Fibroblast of lung (primary cell): ENCODE measurements at places on chromosomes 1 and 21. TPM values are rescaled to one million over a fixed set of nuclear protein-coding genes. Genes with fewer than 3 reads are reported as not detected.

- no peak for DNase-seq
- H3K4me3 ChIP-seq: no peak overlapping the region
- no peaks in the 10 kb centered on the region for H3K4me1 ChIP-seq
- no peaks in the 10 kb centered on the region for H3K36me3 ChIP-seq
- H3K27ac ChIP-seq: no peak overlapping the region
Observed at GRCh38 chr21:36790616-36791015, 91.7 kb downstream of the SIM2 start.

DNA sequence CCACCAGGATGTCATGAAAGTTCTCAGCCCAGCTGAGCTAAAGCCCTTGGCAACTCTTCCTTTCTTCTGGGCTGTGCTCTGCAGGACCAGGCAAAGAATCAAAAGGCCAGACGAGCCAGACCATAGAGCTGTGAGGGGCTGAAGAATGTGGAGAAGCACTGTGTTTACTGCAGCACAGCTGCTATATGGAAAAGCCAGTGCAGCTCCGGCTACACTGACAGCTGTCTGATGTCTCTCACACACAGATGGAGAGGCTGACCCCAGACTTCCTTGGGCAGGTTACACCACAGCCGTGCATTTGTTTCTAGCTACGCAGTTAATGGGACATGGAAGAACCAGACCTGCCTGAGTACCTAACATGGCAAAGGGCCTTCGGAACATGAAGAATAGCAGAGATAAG lies 40.3 kb downstream of the CD247 start:
- no peak for DNase-seq
- no peaks in the 10 kb centered on the region for H3K4me1 ChIP-seq
- no peaks in the 10 kb centered on the region for H3K27me3 ChIP-seq
- H3K27ac ChIP-seq: no peak overlapping the region

DNA sequence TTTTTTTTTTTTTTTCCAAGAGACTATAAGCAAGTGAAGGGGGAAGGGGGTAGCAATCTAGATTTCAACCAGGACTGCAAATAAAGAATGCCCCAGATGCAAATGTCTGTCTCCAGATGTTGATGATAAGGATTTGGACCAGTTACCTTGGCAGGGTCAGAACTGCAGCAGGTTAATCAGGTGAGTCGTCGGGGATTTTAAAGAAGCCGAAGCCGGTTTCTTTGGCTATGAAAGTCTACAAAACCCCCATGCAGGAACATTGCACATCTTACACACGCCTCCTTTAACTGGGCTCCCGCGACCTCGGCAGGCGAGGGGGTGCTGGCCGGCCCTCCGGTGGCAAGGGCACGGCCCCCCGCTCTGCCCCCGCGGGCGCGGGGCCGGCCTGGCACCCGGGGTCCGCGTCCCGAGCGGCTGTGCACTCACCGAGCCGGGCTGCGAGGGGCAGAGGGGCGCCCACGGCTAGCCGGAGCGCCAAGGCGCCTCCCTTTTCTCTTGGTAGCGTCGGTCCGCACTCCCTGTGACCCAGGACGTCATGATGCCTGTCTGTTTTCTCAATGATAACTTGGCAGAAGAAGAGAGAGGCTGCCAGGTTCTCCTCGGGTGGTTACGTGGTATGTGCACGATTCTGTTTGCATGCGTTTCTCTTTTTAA lies 366.3 kb upstream of the ESRRG start:
- DNase-seq: peak; percentile 61
- no peak overlapping the region for H3K27ac ChIP-seq
- H3K36me3 ChIP-seq: no peaks in the 10 kb centered on the region

- DNase-seq: no peak
- no peaks in the 10 kb centered on the region for H3K27me3 ChIP-seq
- no peaks in the 10 kb centered on the region for H3K36me3 ChIP-seq
- H3K4me1 ChIP-seq: no peaks in the 10 kb centered on the region
- no peak overlapping the region for H3K27ac ChIP-seq
Observed at GRCh38 chr1:18314399-18314798, 166.3 kb upstream of the KLHDC7A start.

DNA sequence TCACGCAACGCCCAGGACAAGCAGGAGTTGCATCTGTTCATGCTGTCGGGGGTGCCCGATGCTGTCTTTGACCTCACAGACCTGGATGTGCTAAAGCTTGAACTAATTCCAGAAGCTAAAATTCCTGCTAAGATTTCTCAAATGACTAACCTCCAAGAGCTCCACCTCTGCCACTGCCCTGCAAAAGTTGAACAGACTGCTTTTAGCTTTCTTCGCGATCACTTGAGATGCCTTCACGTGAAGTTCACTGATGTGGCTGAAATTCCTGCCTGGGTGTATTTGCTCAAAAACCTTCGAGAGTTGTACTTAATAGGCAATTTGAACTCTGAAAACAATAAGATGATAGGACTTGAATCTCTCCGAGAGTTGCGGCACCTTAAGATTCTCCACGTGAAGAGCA lies 60.4 kb upstream of the ZNF326 start:
- H3K27ac ChIP-seq: no peak overlapping the region
- no peaks in the 10 kb centered on the region for H3K27me3 ChIP-seq

DNA sequence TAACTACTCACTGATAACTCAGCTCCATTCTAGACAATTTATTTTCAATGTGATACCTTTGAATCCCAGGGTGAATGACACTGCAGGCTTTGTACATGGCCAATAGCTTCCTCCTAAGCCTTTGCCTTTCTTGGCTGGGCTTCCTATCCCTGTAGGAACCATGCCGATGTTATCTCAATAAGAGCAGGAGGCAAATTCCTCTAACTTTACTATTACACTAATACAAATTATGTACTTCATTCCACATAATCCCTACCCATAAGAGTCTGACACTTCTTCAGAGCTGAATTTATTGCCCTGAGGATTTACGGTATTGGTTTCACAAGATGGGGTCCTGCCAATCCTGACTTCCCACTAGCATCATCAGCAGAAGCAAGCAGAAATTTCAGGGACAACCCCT lies 14.0 kb downstream of the TGFBR3 start:
- H3K36me3 ChIP-seq: no peaks in the 10 kb centered on the region
- H3K4me3 ChIP-seq: no peak overlapping the region
- peaks cover 6% of the 10 kb centered on the region for H3K4me1 ChIP-seq
- H3K27me3 ChIP-seq: no peaks in the 10 kb centered on the region
- peak; percentile 28 for DNase-seq

DNA sequence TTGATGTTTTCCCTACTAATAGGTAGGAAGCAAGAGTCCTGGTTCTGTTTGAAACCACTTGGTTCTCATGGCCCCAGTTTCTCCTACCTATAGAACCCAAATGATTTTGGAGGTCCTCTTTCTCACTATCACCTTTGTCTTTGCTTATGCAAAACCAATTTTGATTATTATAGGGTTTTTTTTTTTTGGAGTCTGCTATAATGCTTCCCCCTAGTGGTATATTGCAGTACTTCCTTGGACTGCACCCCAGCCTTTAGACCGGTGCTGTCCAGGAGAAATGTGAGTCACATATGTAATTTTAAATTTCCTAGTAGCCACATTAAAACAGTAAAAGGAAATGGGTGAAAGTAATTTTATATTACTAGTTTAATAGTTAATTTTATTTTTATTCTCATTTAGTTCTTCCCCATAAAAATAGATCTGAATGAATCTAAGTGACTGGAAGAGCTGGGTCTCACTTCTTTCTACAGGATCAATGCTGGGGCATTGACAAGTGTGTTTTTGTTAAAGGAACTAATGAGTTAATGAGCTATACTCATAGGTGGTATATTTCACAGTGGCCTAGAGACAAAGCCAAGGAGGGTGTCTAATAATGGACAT lies 10.6 kb downstream of the FCMR start:
- no peak overlapping the region for H3K27ac ChIP-seq
- peak; percentile 82 for DNase-seq
- no peaks in the 10 kb centered on the region for H3K36me3 ChIP-seq

DNA sequence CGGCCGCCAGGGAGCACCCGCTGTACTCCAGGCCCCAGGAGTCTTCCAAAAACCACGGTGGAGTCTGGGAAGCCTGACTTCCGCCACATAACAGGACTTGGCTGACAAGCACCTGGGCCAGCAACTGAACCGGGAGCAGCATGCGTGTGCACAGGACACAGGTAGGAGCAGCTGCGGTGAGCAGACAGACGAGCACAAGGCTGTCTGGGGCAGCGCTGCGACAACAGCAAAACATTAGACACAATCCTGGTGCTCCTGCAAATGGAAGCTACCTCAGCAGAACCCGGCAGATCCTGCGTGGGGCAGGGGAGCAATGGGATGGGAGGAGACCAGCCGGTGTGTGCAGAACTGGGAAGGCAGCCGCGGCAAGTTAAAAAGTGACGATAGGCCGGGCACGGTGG lies 80.4 kb downstream of the NPHP4 start:
- DNase-seq: no peak
- no peaks in the 10 kb centered on the region for H3K27me3 ChIP-seq
- H3K27ac ChIP-seq: no peak overlapping the region

Gene SMPDL3B
- not detected in 2 replicates for polyA plus RNA-seq

Gene SPATA21
- not detected in 2 replicates for polyA plus RNA-seq

Gene TRIM67
- 0.02 TPM in 2 replicates for polyA plus RNA-seq

Gene TSPAN2
- 0.08 and 0.20 TPM in 2 replicates for polyA plus RNA-seq

Gene KRTAP11-1
- polyA plus RNA-seq: not detected in 2 replicates

Gene ADAMTS5
- 2.8 and 12.2 TPM in 2 replicates for polyA plus RNA-seq

Gene OXCT2
- polyA plus RNA-seq: 0.62 and 1.0 TPM in 2 replicates
